ENCODE measurements at places on chromosomes 2 and 18. TPM values are rescaled to one million over a fixed set of nuclear protein-coding genes. Genes with fewer than 3 reads are reported as not detected.

The CTLA4 gene
- total RNA-seq = not detected

The ANKRD29 gene
- total RNA-seq = 23.4 TPM

The SULT1C4 gene
- not detected for total RNA-seq

The DCDC2C gene
- not detected for total RNA-seq

The MTIF2 gene
- 101 TPM for total RNA-seq

The TWIST2 gene
- total RNA-seq = 4.8 TPM

The CD8B2 gene
- total RNA-seq = not detected

The BCL2 gene
- 1.8 TPM for total RNA-seq

The NYAP2 gene
- total RNA-seq = under 0.01 TPM

The SLC25A52 gene
- total RNA-seq = under 0.01 TPM

The CNTNAP5 gene
- total RNA-seq = not detected
